ENCODE measurements at places on chromosomes 4 and X.
A peak's percentile ranks its signal among the peaks of the same experiment; 100 is the strongest.

- DNase-seq: no peak
These were observed 788.6 kb downstream of the GLUD2 start for GRCh38 chrX:121836000-121836399.

DNA sequence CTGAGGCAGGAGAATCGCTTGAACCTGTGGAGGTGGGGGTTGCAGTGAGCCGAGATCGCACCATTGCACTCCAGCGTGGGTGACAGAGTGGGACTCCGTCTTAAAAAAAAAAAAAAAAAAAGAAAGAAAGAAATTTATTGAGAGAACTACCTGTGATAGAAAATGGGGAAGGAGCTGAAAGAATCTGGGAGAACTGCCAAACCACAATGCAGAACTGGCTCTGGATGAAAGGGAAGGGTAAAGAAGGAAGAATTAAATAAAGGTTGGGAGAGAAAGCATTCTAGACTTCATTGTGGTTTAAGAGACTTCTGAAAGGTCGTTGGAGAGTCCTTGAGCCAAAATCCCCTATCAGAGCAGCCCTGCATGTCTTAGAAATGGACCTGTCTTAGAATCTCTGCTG is 567.9 kb upstream of the HTR2C start:
- DNase-seq: no peak

GRCh38 chr4:120921456-120922380 is 808 bp downstream of the PRDM5 start:
- DNase-seq: peak; percentile 88

GRCh38 chrX:69510137-69510715 is 6.1 kb downstream of the NALF2 start:
- no peak for DNase-seq

GRCh38 chrX:18017411-18017810 is 156.3 kb upstream of the RAI2 start:
- no peak for DNase-seq

DNA sequence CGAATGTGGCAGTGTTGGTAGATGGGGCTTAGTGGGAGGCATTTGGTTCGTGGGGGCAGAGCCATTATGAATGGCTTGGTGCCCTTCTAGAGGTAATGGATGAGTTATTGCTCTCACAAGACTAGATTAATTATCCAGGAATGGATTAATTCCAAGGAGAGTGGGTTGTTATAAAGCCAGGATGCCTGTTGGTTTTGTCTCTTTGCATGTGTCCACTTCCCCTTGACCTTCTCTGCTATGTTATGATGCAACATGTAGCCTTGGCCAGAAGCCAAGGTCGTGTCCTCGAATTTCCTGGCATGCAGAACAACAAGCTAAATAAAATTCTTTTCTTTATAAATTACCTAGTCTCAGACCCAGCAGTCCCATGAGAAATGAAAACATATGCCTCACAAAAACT is 111.2 kb upstream of the PLS3 start:
- DNase-seq: no peak

Data from retina (tissue), 1 donor.